ENCODE measurements at places on chromosomes 3 and 15.

GRCh38 chr15:99568625-99569352, 3.0 kb downstream of the MEF2A start:
- DNase-seq: no peak

DNA sequence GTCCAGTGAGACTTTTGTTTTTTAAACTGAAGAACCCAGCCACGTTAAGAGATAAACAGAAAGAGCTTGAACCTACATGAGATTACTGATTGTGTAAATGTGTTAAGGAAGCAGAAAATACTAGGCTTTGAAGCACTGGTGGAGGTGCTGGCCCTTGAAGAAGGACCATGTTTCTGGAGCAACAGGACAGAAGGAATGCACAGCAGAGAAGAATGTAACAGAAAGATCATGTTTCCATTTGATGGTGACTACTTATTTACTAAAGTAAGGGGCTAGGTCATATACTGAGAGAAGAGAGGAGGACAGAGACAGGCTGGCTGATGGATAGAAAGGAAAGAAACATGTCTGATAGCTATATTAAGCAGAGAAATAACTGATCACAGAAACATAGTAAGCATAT, 88.8 kb downstream of the CLASP2 start:
- DNase-seq: no peak

DNA sequence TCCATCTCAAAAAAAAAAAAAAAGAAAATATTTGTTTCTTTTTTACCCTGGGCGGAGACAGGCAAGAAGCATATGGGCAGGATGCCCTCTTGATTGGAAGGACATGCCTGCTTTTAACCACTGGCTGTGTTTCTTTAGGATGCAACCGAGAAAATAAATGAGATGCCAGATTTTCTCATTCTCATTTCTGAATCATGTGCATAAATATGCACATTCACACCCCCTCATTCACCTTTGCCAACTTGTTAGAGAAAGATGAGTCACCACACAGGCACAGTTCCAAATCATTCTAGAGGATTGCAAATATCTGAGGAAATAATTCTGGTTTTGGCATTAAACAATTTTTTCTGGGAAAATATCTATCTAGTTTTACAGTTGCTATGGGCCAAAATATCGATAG, 3.3 kb downstream of the LIPH start:
- no peak for DNase-seq

DNA sequence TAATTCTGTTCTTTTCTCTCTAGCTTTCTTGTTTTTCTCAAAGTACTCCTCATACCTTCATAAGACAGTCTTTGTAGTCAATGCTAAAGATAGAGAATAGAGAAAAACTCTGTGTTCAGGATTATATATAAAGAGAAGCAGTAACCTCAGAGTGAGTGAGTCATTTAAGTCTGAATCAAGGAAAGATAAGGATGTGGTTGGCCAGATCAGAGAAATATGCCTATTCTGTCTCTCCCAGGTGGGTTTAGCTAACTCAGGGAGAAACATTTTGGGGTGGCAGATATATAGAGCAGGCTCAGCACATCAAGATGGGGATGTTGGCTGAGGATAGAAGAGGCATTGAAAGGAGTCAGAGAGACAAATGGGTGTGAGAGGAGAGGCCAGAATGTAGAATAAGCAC, 31.4 kb downstream of the GTF2E1 start:
- no peak for DNase-seq

DNA sequence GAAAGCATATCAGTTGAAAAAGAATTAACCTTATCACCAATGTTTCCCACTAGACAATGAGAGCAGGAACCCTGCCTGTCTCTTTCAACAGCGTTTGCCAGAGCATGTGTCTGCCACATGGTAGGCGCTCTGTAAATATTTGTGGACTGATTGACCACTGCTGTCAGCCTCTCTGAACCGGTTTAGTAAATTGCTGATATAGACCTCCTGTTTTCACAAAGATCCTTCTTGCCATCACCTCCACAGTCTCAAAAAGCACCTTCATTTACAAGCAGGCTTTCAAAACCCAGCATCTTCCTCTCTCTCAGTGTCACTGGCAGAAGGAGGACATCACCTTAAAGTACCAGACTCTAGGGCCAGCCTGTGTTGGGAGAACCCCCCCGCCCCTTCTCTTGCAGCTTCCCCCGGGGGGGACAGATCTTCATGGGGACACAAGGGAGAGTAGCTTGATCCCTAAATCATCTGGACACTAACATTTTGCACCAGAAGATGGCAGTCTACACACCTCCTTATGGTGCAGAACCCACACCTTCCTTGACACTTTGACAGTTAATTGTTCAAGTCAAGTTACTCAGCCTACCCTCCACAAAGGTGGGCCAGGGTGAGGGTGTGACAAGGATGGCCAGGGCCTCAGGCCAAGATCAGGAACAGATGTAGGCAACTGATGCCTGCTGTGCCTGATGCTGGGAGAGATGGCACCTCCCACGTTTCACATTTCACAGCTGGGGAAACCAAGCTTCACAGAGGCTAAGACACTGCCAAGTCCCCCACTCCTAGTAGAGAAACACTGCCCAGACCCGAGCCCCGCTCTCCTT, 37.8 kb upstream of the USP3 start:
- DNase-seq: peak; percentile 12

- DNase-seq: no peak
Measured at GRCh38 chr15:68385671-68386586, 46.0 kb downstream of the ITGA11 start.

DNA sequence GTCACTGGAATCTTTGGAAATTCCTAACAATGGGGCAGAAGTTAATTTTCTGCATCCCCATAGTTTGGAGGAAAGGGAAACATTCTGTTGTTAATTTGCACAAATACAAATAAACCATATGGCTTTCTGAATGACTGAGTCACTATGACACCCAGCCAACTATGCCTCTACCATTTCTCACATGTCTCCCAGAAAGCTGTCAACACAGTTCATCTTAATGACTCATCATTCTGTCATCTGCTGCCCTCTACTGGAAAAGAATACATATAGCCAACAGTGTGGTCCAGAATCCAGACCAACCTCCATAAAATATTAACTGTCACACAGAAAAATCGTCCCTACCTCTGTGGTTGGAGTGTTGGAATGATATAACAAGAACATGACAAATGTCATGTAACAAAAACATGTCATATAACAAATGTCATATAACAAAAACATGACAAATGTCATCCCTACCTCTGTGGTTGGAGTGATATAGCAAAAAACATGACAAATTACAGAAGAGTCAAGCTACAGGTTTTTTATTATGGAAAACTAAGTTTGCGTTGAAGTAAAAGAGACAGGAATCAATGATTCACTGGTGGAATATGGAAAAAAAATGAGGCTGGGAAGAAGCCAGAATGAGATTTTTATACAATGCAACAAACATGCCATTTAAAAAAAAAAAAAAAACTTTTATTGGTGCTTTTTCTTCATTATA, 47.7 kb upstream of the GYG1 start:
- DNase-seq: no peak

DNA sequence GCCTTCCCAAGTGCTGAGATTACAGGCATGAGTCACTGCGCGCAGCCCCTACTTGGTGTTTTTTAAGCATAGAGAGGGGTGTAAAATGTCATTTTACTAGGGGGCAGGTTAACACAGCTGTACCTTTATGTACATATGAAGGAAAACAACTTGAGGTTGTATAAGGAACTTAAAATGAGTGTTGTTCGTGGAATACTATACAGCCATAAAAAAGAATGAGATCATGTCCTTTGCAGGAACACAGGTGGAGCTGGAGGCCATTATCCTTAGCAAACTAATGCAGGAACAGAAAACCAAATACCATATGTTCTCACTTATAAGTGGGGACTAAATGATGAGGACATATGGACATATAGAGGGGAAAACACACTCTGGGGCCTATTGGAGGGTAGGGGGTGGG, 256.2 kb upstream of the C2CD4B start:
- DNase-seq: no peak

- DNase-seq: no peak
Measured at GRCh38 chr3:133377396-133377795, 22.5 kb upstream of the BFSP2 start.

GRCh38 chr15:77018796-77019505, 24.0 kb downstream of the PSTPIP1 start:
- no peak for DNase-seq

GRCh38 chr15:96340598-96341512, 10.4 kb downstream of the NR2F2 start:
- no peak for DNase-seq

DNA sequence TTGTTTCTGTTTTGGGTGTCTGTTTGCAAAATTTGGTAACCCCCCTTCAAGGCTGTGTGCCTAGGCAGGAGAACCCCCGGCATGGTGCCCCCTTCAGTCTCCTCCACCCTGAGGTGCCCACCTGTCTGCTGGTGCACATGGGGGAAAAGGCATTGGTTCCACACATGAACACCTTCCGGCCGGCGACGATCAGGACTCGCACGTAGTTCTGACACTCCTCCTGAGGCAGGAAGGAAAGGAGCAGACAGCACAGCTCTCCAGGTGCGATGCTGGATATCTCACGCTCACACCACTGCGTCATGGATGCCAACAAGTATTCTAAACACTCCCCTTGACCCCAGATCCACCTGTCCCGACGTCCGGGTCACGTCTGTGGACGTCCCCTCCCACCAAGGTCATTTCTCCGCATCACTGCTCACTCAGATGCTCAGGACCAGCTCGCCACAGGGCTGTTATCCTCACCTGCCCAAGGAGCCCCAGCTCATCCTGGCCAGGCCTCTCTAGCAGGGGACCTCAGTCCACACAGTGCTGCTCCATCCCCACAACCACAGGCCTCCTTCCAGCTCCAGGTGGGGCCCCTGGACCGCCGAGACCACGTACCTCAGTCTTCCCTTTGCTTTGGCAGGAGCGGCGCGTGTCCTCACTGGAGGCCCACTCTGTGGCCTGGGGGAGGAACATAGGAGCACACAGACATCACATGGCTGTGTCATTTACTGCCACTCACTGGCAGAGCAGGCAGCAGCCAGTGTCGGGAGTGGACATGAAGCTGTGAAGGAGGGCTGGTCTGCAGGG, 99.0 kb downstream of the SEMA5B start:
- no peak for DNase-seq

GRCh38 chr3:110974902-110975301, 96.7 kb upstream of the NECTIN3 start:
- no peak for DNase-seq

DNA sequence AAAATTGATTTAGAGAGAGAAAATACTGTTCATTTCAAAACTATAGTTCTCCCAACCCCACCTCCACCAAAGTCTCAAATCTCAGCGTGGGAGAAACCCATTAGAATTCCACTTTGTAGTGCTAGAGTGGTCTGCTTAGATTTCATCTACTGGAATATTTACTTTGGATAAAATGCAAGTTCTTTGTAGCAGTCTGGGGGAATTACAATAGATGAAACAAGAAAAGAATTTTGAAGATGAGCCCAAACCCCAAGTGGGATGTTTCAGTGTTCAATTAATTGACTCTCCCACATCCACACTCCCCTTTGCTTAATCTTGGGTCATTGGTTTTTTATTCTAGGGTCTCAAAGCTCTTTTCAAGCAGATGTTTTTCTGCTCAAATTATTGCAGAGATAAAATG, 97.8 kb downstream of the RPL22L1 start:
- no peak for DNase-seq

DNA sequence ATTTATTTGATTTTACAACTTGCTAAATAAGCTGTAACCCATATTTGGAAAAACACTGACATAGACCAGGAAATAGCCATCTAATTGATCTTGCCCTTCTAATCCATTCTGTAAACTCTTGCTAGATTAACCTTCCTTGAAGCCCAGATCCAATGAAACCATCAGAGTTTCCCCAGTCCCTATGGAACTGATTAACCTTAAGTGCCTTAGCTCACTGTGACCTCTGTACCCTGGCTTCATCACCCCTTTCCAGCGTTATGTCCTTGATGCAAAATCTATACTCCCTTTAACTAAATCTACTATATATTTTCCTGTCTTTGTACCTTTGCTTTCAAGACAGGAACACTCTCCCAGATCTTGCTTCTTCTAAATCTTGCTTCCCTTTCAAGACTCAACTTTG, 42.9 kb upstream of the CADPS start:
- no peak for DNase-seq

DNA sequence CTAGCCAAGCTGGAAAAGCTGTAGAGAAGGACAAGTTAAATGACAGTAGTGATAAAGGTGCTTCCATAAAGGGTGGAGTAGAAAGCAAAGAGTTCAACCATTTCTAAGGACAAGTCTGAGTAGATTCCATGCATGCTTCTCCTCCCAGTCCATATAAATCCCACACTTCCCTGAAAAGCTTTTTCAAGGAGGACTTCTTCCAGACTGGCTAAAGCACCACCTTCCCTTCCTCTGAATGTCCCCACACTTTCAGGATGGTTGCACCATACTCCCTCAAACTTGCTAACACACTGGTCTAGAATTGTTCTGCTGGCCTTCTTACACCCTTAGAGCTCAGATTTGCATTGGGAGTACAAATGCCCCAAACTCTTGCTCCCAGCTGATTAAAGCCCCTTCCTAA, 40.9 kb downstream of the FBN1 start:
- no peak for DNase-seq

DNA sequence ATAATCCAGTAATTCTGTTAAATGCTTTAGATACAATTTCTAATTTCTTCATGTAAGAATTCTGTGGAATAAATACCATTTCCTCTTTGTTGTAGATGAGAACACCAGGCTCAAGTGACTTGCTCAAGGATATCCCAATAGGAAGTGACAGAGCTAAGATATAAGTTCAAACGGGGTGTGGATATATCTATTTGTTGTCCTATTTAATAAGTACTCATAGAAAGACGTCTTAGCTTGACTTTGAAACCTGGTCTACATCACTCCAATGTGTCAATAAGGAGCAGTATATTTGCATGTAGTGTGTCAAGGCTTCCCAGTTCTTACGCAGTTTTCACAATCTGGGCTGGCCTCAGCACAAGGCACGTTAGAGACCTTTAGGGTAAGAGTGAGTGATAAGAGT, 4.7 kb upstream of the GCSAM start:
- DNase-seq: no peak

GRCh38 chr3:40097131-40098117, 212.1 kb upstream of the EIF1B start:
- no peak for DNase-seq

- DNase-seq: no peak
Measured at GRCh38 chr3:157043771-157044170, 116.2 kb downstream of the CCNL1 start.

- no peak for DNase-seq
Measured at GRCh38 chr3:10342781-10343180, 21.9 kb upstream of the SEC13 start.

- DNase-seq: no peak
Measured at GRCh38 chr3:99012051-99012450, 110.6 kb upstream of the DCBLD2 start.

All from stimulated activated CD4-positive, alpha-beta T cell treated with anti-CD3 and anti-CD28 coated beads, Interleukin-15, amount 100 ng/mL, for 1 hour (primary cell).